Stimulated activated CD4-positive, alpha-beta T cell treated with anti-CD3 and anti-CD28 coated beads, Interleukin-1b, Interleukin-23, amount 100 ng/mL, for 1 hour (primary cell): ENCODE measurements at places on chromosomes 3 and 15.

DNA sequence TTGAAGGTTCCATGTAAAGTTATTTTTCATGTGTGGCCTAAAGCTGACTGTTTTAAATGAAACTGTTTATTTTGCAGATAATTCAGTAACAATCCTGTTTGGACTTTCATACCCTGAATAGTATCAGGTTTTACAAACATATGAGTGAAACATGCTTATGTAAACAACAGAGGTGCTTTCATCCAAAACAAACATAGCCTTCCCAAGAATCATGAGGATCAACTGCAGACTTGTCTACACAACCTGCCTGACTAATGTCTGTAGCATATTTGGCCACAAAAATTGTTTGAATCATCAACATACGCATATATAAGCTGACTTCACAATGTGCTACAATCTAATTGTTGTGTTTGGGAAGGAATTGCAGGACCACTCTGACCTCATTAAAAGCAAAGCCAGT, 190.4 kb downstream of the DIPK2A start:
- DNase-seq, result no peak

DNA sequence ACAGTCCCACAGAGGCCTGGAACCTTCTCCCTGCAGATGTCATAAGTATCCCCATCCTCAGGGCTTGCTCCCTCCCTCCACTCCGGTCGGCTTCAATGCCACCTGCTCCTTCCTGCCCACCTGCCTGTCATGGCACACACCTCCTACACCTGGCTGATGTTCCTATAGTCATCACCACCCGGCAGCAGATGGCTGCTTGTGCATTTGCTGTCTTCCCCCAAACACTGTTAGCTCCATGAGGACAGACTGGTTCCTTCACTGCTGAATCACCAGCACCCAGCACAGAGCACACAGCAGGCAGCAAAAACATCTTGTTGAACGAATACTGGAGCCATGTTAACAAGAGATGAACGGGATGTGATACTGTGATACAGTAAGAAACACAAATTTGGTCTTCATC, 14.8 kb downstream of the TARS3 start:
- no peak for DNase-seq

- DNase-seq, result no peak
These were observed 51.6 kb upstream of the CMTM7 start for GRCh38 chr3:32340039-32340438.

- DNase-seq, result no peak
These were observed 1.9 kb downstream of the TF start for GRCh38 chr3:133747907-133748639.

DNA sequence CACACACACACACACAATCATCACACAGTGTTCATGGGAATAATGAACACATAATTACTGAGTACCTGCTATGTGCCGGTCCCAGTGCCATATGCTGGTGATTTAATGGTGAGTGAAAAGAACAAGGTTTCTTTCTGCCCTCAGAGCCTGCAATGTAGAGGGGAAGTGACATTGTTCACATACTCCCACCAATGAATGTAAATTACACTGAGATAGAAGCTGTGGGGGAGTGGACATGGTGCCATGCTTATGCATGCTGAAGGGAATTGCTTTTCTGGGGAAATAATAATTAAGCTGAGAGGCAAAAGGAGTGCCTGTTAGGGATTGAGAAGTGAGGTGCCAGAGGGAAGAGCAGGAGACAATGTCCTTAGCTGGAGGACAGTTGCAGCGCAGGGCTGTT, 175.1 kb downstream of the MFSD1 start:
- DNase-seq, result no peak

GRCh38 chr3:147391781-147392624, 14.3 kb downstream of the ZIC4 start:
- no peak for DNase-seq

GRCh38 chr15:100941536-100941935, 22.4 kb downstream of the LRRK1 start:
- no peak for DNase-seq

DNA sequence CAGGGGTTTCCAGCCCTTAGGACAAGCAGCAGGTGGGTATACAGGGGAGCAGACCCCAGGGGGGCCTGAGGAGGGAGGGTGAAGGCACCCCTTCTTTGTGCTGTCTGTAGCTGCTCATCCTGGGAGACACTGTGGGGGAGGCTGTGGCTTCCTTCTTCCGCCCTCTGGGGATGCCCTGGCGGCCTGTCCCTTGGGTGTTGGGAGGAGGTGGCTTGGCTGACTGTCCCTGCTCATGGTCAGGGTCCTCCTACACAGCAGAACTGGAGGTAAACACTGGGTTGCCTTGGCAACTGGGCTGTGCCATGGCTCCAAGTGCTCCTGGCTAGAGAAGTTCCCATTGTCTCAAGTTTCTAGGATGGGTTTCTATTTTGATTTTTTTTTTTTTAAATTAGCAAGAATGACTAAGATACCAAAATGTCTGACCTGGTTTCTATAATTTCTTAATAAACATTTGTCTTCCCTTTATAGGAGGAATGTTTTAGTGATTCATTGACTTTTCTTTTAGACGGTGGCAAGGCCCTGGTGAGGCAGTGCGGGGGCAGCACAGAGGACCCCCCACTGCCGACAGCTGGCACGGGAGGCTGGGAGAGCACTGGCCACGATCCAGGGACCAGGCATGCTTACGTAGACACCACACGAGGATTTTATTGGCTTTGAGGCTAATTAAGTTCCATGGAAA, 12.4 kb downstream of the KLF13 start:
- no peak for DNase-seq

- DNase-seq, result no peak
These were observed 23.7 kb downstream of the RORA start for GRCh38 chr15:61205346-61205921.

DNA sequence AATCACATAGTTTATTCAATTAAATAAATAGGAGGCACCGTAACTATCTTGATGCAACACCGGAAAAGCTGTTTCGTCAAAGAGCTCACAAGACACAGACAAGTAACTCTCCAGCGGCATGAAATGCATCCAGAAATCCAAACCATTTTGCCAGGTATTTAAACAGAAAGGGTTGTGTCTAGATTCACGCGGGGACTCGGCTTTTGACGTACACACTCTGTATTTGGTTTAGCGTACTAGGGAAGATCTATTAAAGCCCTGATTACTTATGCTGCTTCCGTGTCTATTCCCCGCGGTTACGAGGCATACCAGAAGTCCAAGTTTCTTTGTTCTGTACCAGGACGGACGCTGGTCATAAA, 718 bp downstream of the BNIP2 start:
- no peak for DNase-seq

GRCh38 chr3:185746470-185746869, 78.4 kb downstream of the IGF2BP2 start:
- no peak for DNase-seq

DNA sequence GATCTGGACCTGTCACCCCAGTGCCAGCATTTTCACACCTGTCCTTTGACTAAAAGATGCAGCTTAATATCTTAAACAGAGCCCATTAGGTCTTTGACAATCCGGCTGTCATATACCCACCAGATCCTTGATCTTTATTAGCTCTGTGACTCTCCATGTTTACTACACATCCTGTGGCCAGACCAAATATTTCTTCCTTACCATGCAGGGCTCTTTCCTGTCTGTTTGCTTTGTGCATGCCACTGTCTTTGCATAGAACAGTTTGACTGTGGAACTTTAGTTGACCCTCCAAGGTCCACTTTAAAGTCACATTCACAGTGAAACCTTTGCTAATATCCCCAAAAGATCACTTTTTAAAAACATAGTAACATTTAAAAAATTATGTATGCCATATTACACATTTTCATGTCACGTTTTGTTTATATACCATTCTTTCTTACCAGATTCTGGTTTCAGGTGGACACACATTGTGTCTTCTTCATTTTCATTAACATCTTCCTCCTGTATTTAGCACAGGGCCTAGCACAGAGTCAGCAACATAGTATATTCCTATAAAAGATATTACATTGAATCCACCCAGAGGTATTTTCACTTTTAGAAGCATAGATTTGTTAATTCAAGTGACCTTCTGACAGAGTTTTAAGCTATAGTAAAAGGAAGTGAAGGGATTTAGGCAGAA, 95.8 kb downstream of the RAP2B start:
- no peak for DNase-seq
